Stimulated activated CD8-positive, alpha-beta memory T cell treated with anti-CD3 and anti-CD28 coated beads, Interleukin-7, amount 100 ng/mL, for 1 hour (primary cell): ENCODE measurements at places on chromosomes 16 and 17.

GRCh38 chr17:11363565-11364117 is 122.6 kb downstream of the SHISA6 start:
- no peak for DNase-seq

GRCh38 chr16:51655249-51655648 is 504.2 kb upstream of the SALL1 start:
- no peak for DNase-seq

DNA sequence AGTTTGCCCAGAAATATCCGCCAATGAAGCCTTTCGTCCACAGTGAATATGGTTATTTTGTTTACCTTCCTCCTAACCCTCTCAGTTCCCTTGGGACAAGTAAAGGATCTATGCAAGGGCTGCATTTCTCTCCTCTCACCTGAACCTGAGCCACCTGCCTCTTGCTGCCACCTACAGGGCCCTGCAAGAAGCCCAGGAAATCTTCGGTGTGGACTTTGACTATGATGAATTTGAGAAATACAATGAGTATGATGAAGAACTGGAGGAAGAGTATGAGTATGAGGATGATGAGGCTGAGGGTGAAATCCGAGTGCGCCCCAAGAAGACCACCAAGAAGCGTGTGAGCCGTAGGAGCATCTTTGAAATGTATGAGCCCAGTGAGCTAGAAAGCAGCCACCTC is 14.0 kb downstream of the SUPT6H start:
- DNase-seq = no peak

DNA sequence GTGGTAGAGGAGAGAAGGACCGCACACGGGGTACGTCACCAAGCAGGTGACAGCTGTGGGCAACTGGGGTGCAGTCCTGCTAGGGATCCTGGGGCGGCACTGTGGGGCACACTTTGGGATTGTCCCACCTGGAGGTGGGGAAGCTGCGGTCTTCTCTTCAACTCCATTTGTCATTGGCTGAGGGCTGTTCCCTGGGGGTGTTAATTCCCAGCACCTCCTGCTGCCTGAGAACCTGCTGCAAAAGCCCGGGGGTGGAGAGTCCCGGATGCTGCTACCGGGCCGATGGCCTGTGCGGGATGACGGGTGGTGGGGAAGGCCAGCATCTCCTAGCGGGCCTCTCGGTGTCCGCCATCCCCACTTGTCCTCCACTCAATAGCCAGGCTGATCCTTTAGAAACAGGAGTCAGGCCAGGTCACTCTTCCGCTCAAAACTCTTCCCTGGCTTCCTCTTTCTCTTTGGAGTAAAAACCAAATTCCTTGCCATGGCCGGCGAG is 100.2 kb downstream of the CYLD start:
- DNase-seq = no peak

DNA sequence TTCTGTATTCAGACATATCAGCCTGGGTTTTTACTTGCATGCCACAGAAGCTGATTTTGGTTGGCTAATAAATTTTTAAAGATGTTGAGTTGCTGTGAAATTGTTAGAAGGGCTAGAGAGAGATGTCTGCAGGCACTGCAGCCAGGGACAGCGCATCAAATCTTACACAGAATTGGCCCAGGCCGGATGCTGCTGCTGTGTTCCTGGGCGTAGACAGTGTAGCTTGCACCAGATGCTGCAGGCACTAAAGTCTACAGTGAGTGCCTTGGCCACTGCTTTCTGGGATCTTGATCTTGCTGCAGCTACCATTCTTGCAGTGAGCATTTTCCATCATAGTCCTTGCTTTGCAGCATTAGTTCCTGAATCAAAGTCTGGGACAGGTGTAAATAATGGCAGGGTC is 169.9 kb downstream of the SPECC1 start:
- DNase-seq = no peak
